Cortex of kidney (tissue), 1 donor: ENCODE measurements at places on chromosomes 3 and 15.

- no peak for DNase-seq
These were observed 21.4 kb upstream of the PIAS1 start for GRCh38 chr15:68032672-68033071.

- DNase-seq, result no peak
These were observed 5.9 kb downstream of the CHD2 start for GRCh38 chr15:92906020-92906419.

DNA sequence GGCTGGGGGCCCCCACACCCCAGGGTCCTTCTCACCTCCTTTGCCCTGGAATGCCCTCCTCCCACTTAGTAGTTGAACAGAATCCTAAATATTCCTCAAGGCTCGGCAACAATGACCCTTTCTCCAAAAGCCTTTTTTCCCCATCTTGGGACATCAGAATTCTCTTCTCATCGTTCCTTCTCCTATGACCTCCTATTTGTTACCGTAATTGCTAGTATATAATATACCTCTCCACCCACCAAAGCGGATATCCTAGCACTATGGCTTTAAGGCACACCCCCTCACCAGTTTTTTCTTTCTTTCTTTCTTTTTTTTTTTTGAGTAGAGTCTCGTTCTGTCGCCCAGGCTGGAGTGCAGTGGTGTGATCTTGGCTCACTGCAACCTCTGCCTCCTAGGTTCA is 16.8 kb downstream of the HDAC11 start:
- no peak for DNase-seq

- DNase-seq, result no peak
These were observed 256.4 kb upstream of the TPM1 start for GRCh38 chr15:62785881-62786828.

DNA sequence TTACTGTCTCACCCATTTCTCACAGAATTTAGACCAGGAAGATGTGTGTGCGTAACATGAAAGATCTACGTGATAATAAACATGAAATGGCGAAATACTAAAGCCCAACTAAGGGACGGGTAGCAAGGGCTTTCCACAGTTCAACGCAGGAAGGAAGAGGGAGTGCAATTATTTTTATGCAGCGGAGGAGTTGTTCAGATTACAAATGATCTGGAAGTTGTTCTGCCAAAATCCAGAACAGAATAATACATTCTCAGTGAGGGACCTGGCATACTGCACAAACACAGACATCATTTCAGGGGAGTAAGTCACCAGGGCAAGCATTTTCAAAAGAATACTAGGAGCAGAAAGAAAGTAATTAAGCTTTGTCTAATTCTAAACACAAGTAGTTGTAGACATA is 133.6 kb upstream of the RAP2B start:
- DNase-seq, result no peak

DNA sequence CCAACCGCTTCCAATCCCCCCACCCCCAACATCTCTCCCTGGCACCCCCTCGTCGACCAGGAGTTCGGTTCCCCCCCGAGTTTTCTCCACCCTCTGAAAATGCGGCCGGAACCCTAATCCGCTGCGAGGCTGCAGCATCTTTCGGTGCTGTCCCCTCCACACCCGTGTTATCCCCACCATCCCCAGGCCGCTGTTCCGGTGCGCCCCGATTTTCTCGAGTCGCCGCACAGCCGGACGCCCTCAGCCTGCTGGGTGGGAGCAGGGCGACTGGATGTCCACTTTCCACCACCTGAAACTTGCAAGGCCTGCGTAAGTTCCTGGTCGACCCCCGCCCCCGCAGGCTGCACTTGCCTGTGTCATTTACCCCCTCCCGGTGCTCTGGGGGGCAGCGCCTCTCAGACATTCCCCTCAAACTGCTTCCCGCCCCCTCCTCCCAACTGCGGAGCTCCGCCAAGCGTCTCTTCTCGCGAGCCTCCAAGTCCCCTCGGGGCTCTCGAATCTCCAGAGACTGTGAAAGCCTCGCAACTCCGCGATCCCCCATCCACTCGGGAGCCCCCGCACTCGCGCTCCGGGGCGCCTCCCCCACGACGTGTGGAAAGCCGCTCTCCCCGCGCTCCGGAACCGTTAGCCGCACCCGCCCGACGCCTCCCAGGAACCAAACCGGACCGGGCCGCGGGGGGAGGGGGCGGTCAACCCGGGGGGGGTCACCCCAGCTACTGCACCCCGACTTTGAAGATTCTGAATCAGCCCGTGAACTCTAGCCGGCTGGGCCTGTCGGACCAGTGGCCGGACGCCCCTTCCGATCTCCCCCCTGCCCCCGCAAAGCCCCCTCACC is 566 bp downstream of the ETV5 start:
- no peak for DNase-seq

- DNase-seq, result no peak
These were observed 30.7 kb upstream of the SIAH2 start for GRCh38 chr3:150793641-150794040.

GRCh38 chr3:184603151-184604030 is 41.8 kb downstream of the EPHB3 start:
- no peak for DNase-seq

GRCh38 chr3:27454914-27455313 is 29.3 kb downstream of the SLC4A7 start:
- no peak for DNase-seq

- no peak for DNase-seq
These were observed 190.1 kb downstream of the FAM43A start for GRCh38 chr3:194875581-194876402.

GRCh38 chr3:129658110-129658843 is 51.8 kb upstream of the PLXND1 start:
- no peak for DNase-seq

DNA sequence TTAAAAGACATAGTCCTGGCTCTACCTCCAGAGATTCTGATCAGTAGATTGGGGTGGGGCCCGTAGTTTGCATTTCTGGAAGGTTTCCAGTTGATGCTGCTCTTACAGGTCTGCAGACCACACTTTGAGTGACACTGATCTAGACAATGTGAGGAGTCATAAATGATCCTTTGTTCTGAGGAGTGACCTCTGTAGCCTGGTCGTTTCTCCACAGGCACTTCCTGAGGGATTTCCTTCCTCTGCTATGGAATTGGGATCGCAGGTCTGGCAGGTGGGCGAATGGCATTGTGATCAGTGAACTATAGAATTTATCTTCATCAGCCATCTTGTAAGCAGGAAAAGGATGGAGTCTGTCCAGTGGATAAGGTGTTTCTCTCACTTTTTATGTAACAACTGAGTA is 5.5 kb downstream of the GFM1 start:
- DNase-seq, result no peak

DNA sequence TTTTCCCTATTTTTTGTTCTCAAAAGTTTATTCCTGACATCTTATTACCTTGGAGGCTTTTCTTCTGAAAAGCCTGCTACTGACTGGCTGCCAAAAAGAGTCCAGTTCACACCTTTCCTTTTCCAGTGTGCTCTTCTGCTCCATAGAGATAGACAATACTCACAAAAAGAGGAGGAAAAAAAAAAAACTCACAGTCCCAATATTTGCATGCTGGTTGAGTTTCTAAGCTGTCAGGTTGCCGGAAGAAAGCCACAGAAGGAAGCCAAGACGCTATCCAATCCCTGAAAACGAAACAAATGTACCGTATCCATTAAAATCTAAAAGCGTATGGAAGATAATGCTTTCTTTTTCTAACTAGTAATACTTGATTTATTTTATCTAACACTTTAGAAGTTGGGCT is 299.5 kb downstream of the CADM2 start:
- no peak for DNase-seq
